Stimulated activated CD4-positive, alpha-beta T cell treated with anti-CD3 and anti-CD28 coated beads, Interleukin-2, amount 100 ng/mL, for 24 hours (primary cell): ENCODE measurements at places on chromosomes 6 and 20.

- DNase-seq: no peak
Measured at GRCh38 chr6:17959302-17959701, 28.1 kb downstream of the KIF13A start.

DNA sequence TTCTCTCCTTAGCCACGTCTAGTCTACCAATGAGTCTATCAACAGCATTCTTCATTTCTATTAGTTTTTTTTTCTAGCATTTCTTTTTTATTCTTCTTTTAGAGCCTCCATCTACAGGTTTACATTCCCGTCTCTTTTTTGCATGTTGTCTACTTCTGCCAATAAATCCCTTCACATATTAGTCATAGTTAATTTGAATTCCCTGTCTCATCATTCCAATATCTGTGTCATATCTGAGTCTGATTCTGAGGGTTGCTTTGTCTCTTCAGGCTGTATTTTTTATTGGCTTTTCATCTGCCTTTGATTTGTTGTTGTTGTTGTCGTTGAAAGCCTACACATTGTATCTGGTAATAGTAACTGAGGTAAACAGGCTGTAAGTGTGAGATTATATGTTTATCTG is 104.6 kb downstream of the HMGCLL1 start:
- DNase-seq: no peak

GRCh38 chr20:58717278-58718091 is 24.9 kb downstream of the NPEPL1 start:
- DNase-seq: no peak

GRCh38 chr6:28402197-28402596 is 2.6 kb upstream of the ZSCAN12 start:
- no peak for DNase-seq

GRCh38 chr20:9052136-9052535 is 16.8 kb upstream of the PLCB4 start:
- DNase-seq: no peak

GRCh38 chr20:45091366-45091765 is 9.6 kb downstream of the KCNS1 start:
- DNase-seq: no peak

GRCh38 chr6:131331151-131331550 is 195.9 kb downstream of the AKAP7 start:
- no peak for DNase-seq

DNA sequence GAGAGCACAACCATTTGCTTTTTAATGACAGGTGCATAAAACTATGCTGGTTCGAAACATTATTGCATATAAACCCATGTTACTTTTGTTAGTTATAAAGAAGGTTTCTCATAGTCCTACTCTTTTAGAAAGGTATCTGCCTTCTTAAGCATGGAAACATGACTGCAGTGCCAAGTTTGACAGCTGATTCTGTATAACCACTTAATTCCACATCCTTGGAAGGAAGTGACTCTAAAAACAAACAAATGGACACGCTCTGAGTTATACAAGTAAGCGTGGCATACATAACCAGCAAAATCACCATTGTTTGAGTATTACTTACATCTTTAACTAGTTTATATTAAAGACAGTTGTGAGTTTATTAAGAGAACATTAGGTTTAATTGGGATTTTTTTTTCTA is 125.0 kb upstream of the HDGFL1 start:
- no peak for DNase-seq

DNA sequence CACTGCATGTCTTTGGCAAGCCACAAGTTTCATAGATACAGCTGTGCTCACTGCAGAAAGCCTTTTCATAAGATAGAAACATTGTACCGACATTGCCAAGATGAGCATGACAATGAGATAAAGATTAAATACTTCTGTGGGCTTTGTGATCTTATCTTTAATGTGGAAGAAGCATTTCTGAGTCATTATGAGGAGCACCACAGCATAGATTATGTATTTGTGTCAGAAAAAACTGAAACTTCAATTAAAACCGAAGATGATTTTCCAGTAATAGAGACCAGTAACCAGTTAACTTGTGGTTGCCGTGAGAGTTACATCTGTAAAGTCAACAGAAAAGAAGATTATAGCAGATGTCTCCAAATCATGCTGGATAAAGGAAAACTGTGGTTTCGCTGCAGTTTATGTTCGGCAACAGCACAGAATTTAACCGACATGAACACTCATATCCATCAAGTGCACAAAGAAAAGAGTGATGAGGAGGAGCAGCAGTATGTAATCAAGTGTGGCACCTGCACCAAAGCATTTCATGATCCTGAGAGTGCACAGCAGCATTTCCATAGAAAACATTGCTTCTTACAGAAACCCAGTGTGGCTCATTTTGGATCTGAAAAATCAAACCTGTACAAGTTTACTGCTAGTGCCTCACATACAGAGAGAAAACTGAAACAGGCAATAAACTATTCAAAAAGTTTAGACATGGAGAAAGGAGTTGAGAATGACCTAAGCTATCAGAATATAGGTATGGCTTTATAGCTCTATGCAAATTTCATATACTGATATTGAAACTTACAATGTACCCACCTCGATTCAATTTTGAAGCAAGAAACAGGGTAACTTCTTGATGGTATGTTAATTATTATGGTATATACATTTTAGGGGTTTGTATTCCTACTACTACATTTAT is 23.9 kb upstream of the BAG2 start:
- DNase-seq: no peak

DNA sequence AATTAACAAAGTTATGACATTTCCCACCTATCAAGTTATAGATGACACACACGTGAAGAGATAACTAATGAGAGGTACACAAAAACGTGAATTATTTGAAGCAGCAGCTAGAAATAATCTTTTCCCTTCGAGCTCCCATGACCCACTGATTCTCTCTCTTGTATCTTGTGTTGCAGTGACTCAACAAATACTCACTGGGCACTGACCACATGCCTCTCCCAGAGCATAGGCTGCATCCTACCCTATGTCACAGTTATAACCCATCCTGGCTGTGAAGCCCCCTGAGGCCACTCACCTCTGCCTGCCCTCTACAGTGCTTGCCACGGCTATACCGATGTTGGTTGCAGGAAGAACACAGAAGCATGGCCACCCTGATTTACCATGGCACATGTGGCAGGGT is 91.8 kb downstream of the INSM1 start:
- no peak for DNase-seq

GRCh38 chr6:65798280-65799014 is 91.4 kb upstream of the EYS start:
- no peak for DNase-seq

DNA sequence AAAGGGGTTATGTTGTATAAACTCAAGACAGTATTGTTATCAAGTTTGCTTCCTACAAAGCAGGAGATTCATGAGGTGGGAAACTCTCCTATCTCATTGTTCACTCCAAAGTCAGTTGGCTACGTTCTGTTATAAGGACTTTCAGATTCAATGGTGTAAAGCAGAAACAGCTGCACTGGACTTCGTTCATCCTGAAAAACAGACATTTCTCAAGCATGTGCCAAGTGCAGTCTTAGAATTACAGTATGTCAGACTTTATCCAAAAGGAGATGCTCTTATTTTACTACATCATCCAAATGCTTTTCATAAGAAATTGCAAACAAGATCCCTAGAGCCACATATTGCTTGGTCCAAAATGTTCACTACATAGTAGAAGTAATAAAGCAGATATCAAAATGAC is 14.9 kb downstream of the COL21A1 start:
- no peak for DNase-seq

- DNase-seq: no peak
Measured at GRCh38 chr6:16174416-16175078, 45.7 kb downstream of the MYLIP start.

DNA sequence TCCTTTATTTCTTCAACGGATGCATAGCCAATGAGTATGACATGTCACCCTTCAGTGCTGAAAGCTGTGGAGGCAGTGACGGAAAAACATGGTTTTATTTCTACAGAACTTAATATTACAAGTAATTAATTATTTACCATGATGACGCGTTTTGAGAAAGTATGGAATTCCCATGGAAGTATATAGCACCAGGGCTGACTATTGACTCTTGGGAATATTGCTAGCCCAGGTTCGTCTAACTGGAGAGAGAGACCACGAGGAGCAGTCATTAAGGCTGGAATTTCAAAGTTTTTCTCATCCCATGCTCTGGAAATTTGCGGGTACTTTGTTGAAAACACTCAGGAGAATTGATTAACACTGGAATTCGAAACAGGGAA is 155.2 kb upstream of the PRSS16 start:
- DNase-seq: no peak

DNA sequence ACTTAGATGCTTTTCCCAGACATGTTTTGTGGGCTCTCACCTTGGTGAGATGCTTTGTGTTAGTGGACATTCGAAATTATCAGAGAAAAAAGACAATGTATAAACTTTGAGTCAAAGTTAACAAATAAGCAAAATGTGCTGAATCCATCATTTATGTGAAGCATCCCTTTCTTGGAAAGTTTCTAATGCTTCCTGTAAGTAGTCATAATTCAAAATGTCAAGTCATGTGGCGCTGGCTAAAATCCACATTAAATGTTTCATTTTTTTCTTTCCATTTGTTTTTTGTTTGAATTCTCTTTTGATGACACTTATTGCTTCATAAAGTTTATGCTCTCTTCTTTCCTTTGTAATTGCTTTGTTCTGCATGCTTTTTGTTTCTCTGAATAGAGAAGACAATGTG is 107.2 kb upstream of the CENPW start:
- DNase-seq: no peak

- DNase-seq: no peak
Measured at GRCh38 chr20:38890497-38890818, 35.8 kb upstream of the FAM83D start.

DNA sequence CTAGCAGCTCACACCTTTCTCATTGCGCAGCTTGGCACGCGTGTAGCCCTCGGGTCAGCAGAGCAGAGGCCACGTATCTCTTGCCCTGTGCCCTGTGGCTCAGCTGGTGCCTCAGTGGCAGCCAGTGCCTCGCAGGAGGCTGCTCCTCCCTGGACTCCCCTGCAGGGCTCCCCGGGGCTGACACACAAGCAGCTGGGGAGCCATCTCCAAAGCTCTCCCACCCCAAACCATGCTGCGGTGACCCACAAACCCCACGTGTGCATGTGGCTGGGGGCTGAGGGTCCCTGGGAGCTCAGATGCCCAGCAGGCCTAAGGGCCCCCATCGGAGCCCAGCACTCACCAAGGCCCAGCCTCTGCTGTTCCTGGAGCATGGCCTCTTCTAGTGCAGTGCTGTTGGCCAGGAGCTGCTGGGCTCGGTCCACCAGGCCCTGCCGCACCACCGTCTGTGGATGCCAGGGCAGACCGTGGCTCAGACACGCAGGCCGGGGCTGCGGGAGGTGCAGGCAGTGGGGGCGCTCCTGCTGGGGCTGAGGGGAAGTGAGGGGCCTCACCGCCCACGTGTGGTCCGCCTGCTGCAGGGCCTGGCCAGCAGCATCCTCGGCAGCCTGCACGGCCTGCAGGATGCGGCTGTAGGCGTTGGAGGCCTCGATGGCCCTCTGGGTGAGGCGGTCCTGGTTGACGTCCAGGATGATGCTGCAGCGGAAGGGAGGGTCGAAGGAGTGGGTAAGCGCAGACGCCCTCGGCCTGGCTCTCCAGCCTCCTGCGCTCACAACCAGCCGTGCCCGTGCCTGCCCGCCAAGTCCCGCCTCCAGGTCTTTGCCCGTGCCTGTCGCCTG is 13.8 kb downstream of the ADRM1 start:
- no peak for DNase-seq

- no peak for DNase-seq
Measured at GRCh38 chr6:137925141-137925698, 58.2 kb downstream of the TNFAIP3 start.

DNA sequence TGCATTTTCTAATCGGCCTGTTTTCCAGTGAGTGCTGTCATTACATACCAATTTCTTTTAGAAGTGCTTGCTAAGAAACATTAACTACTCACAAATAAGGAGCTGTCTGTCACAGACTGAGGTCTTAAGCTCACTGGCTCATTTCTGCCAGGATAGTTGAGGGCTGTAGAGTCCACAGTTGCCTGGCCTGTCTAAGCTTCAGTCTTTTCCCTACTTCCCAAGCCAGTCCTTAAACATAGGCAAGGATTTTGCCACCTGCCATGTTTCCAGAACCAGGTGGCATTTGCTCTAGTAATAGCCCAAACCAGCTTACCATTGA is 84.7 kb downstream of the LINC00237 start:
- no peak for DNase-seq

DNA sequence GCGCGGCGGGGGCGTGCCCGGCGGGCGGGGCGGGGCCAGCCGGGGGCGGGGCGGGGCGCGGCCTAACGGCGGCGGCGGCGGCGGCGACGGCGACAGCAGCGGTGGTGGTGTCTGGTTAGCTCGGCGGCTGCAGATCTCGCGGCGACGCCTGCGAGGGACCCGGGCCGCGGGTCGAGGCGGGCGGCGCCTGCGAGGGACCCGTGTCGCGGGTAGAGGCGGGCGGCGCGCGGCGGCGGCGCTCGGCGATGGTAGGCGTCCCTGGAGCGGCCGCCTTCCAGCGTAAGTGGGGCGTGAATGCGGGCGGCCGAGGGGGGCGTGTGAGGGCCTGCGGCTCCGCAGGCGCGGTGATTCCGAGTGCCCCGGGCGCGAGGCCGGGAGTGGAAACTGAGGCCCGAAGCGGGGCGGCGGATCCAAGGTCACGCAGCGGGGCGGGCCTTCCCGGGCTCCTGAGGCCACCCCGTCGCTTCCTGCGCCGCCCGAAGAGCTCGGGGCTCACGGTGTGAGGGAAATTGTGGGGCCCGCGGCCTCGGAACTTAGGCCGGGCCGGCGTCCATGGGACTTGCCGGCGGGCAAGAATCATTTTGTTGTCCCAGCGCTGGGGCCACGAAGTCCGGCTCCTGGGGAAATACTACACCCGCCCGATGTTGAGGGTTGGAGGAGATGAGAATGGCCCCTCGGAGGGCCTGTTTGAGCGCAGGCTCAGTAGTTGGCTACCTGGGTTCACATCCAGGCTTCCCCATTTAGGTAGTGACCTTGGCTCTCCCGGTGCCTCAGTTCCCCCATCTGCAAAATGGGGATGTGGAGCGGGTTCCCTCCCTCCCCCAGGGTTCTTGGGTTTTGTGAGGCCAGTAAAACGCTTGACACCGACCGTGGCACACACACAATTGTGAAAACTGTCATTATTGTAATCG is at the start of gene CBFA2T2:
Gene CBFA2T2, plus strand, starts transcription at position 74 of the 911 bp plus-strand sequence. Its CDS starts 172 bp downstream, at position 246.
- DNase-seq: peak; percentile 65

GRCh38 chr20:48339190-48339985 is 488.4 kb downstream of the PREX1 start:
- DNase-seq: no peak

DNA sequence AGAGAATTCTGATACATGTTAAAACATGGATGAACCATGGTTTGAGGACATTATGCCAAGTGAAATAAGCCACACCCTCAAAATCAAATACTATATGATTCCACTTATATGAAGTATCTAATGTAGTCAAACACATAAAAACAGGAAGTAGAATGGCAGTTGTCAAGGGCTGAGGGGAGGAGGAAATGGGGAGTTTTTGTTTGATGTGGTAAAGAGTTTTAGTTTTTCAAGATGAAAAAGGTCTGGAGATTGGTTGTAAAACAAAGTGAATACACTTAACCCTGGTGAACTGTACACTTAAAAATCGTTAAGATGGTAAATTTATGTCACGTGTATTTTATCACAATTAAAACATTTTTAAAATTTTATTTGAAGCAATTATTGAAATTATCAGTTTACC is 127.4 kb upstream of the GRIK2 start:
- DNase-seq: no peak

- peak; percentile 38 for DNase-seq
Measured at GRCh38 chr6:156866220-156867015, 89.2 kb downstream of the ARID1B start.
